ENCODE measurements at places on chromosomes 6 and 20. TPM values are rescaled to one million over a fixed set of nuclear protein-coding genes. Genes with fewer than 3 reads are reported as not detected.

The ANGPT4 gene
- total RNA-seq: 0.07 TPM

The DEFB116 gene
- not detected for total RNA-seq

The TFAP2B gene
- total RNA-seq: 73.3 TPM

The CTCFL gene
- total RNA-seq: 0.14 TPM

The PLCB1 gene
- total RNA-seq: 13.7 TPM

DNA sequence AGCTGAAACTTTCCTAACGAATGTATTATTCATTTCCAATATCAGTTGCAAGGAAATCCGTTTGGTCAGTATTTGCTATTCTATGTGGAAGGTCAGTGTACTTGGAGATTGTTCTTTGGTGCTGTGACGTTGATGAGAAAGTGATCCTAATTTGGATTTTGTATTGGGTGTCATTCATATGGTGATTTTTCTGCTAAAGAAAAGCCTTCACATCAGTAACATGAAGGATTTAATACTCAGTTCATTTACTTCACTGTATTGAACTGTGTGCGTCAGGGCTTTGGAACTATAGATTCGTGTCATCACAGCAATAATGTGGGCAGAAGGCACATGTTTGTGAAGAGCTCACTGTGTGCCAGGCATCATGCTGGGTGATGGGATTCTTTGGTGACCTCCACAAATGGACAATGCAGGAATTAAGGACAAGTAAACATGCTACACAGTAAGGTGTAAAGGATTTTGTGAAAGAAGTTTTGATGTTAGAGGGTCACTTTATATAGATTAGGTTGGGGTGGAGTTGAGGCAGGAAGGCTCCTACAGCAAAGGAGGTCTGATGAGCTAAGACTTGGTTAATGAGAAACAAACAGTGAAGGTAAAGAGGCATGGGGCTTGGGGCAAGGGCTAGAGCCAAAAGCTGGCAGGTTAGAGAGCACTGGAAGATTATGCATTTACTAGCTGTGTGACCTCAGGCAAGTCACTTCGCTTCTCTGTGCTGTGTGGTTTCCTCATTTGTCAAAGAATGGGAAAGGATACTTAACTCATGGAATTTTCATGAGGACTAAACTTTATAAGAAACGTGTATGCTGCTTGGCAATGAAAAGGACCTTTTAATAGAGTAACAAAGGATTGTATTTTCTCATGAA, 12.1 kb downstream of the ARID1B start:
- H3K36me3 ChIP-seq: no peaks in the 10 kb centered on the region
- no peak overlapping the region for H3K27ac ChIP-seq
- no peaks in the 10 kb centered on the region for H3K27me3 ChIP-seq
- H3K4me1 ChIP-seq: peaks cover 62% of the 10 kb centered on the region
- DNase-seq: no peak

- H3K27me3 ChIP-seq: no peaks in the 10 kb centered on the region
- peaks cover 6% of the 10 kb centered on the region for H3K4me1 ChIP-seq
- no peak overlapping the region for H3K4me3 ChIP-seq
- peaks cover 16% of the 10 kb centered on the region for H3K36me3 ChIP-seq
- H3K27ac ChIP-seq: no peak overlapping the region
- no peak for DNase-seq
These were observed 18.3 kb downstream of the ACSS2 start for GRCh38 chr20:34894723-34895122.

GRCh38 chr6:71478834-71479541, 190.4 kb downstream of the OGFRL1 start:
- no peak for DNase-seq
- peak overlapping the region; percentile 94 for H3K27ac ChIP-seq
- H3K27me3 ChIP-seq: no peaks in the 10 kb centered on the region
- H3K4me3 ChIP-seq: peak overlapping the region; percentile 45
- peaks cover 52% of the 10 kb centered on the region for H3K4me1 ChIP-seq

DNA sequence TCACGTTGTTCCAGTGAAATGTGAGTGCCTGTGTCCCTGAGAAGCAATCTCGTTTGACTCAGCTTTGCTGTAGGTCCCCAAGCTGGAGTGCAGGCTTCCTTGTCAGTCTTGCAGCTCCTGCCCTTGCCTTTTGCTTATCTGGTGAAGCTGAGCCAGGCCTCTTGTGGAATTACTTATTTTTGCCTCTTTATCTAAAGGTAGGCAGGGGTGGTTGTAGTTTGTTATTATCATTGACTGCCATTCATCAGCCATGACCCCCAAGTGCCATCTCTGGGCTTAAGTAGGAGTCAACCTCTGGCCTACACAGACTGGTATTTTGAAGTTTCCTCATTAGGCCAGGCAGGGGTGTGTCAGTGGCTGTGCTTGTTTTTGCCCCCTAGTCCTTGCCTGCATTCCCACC, 2.1 kb downstream of the TMEM14B start:
- peaks cover 22% of the 10 kb centered on the region for H3K36me3 ChIP-seq
- H3K27me3 ChIP-seq: no peaks in the 10 kb centered on the region
- peak overlapping the region; percentile 99 for H3K4me3 ChIP-seq
- no peak for DNase-seq

- H3K4me1 ChIP-seq: no peaks in the 10 kb centered on the region
- H3K4me3 ChIP-seq: no peak overlapping the region
- H3K27ac ChIP-seq: no peak overlapping the region
- H3K36me3 ChIP-seq: no peaks in the 10 kb centered on the region
These were observed 24.8 kb downstream of the ABRACL start for GRCh38 chr6:139053382-139053781.

GRCh38 chr6:13195803-13196202, 132.5 kb downstream of the TBC1D7 start:
- no peaks in the 10 kb centered on the region for H3K4me1 ChIP-seq
- no peaks in the 10 kb centered on the region for H3K36me3 ChIP-seq

- no peak for DNase-seq
- no peaks in the 10 kb centered on the region for H3K36me3 ChIP-seq
- peaks cover 41% of the 10 kb centered on the region for H3K4me1 ChIP-seq
- no peaks in the 10 kb centered on the region for H3K27me3 ChIP-seq
These were observed 1.1 kb downstream of the ORC3 start for GRCh38 chr6:87590990-87591389.

Data from neural crest cell (in vitro differentiated cells).